HCT116 (cell line): ENCODE measurements at places on chromosomes 6 and 20.

- no peaks in the 10 kb centered on the region for H3K27me3 ChIP-seq
- no peak overlapping the region for H3K4me3 ChIP-seq
- no peak overlapping the region for H3K27ac ChIP-seq
Observed at GRCh38 chr6:136463743-136464142, 86.5 kb downstream of the MAP7 start.

GRCh38 chr20:36836591-36837269, 39.2 kb upstream of the TLDC2 start:
- H3K4me3 ChIP-seq, result peak overlapping the region; percentile 44
- DNase-seq, result peak; percentile 68
- H3K27me3 ChIP-seq, result no peaks in the 10 kb centered on the region
- H3K27ac ChIP-seq, result peak overlapping the region; percentile 85
- H3K36me3 ChIP-seq, result no peaks in the 10 kb centered on the region
- peaks cover 39% of the 10 kb centered on the region for H3K4me1 ChIP-seq

GRCh38 chr6:36662827-36663256, 15.7 kb upstream of the CDKN1A start:
- H3K4me3 ChIP-seq, result no peak overlapping the region
- no peaks in the 10 kb centered on the region for H3K27me3 ChIP-seq
- peaks cover 43% of the 10 kb centered on the region for H3K4me1 ChIP-seq
- H3K36me3 ChIP-seq, result no peaks in the 10 kb centered on the region
- no peak overlapping the region for H3K27ac ChIP-seq
- DNase-seq, result no peak

DNA sequence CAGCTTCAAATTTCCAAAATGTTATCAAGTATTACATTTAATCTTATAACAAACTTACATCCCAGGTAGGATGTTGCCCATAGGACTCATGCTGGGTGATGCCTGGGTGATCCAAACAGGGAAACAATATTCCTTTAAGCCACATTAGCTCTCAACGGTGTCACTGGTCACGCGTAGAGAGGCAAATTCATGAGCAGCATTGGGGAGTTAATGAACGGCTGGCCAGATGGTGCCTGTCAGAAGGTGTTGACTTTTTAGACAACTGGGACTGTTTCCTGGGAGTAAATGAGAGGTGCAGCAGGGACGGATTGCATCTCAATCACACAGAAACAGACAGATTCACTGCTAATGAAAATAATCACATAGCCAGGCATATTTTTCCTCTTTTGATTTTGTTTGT, 83.3 kb upstream of the ID4 start:
- H3K4me1 ChIP-seq, result peaks cover 15% of the 10 kb centered on the region; the same call in 1 of the 2 replicates
- no peaks in the 10 kb centered on the region for H3K27me3 ChIP-seq
- H3K36me3 ChIP-seq, result no peaks in the 10 kb centered on the region
- no peak overlapping the region for H3K4me3 ChIP-seq

DNA sequence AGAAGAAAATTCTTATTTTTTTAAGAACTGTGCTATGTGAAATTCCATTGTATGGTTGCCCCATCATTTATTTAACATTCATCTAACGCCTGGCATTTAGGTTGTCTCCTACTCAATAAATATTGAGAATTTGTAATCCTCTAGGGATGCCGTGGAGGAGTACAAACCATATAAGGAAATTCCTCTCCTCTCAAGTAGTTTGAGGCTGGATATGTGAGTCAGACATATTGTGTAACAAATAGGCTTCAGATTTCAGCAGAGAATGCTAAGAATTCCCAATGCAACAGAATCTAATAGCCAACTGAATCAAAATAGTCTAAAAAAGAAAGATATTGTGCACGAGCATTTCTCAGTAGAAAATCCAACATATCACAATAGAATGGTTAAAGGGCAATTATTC, 174.7 kb downstream of the OTOR start:
- no peaks in the 10 kb centered on the region for H3K4me1 ChIP-seq
- H3K27ac ChIP-seq, result no peak overlapping the region
- no peaks in the 10 kb centered on the region for H3K27me3 ChIP-seq
- DNase-seq, result no peak
- H3K4me3 ChIP-seq, result no peak overlapping the region
- H3K36me3 ChIP-seq, result no peaks in the 10 kb centered on the region

GRCh38 chr20:53706466-53707370, 113.1 kb upstream of the ZNF217 start:
- H3K27me3 ChIP-seq, result no peaks in the 10 kb centered on the region
- no peak for DNase-seq
- H3K27ac ChIP-seq, result no peak overlapping the region
- no peaks in the 10 kb centered on the region for H3K36me3 ChIP-seq

DNA sequence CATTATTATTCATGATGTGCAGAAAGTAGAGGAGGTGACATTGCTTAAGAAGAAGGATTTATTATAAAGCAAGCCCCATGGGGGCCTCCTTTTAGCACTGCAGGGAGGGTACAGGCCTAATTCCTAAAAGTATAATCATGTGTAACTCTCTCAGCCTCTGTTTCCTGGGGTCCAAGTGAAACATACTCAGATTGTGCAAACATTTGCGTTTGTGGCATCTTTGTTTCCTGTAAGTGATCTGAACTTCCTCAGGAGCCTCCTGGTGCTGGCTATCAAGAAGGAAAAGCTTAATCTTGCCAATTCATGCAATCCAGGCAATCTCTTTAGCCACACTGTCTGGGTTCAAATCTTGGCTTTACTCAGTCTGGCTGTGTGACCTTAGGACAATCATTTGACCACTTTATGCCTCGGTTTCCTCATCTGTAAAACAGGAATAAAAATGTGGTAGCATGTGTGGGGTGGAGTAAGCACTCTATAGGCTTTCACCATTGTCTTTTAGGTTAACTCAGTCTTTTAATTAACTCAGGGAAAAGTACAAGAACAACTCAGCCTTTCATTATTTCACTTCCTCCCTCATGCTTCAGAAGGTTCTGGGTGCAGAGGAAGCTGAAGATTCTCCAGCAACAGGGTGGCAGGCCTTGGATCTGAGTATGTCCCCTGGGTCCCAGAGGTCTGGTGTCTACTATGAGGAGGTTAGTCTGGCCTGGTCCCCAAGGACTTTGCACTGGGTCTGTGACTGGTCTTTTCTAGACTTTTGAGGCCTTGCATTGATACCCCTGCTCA, 831 bp upstream of the SIRPB2 start:
- H3K4me1 ChIP-seq, result peaks cover 18% of the 10 kb centered on the region
- no peak for DNase-seq
- H3K27me3 ChIP-seq, result no peaks in the 10 kb centered on the region
- no peak overlapping the region for H3K4me3 ChIP-seq
- no peaks in the 10 kb centered on the region for H3K36me3 ChIP-seq
- no peak overlapping the region for H3K27ac ChIP-seq

- DNase-seq, result no peak
- H3K27me3 ChIP-seq, result no peaks in the 10 kb centered on the region
- no peak overlapping the region for H3K27ac ChIP-seq
- no peaks in the 10 kb centered on the region for H3K36me3 ChIP-seq
Observed at GRCh38 chr6:139744891-139745290, 370.4 kb upstream of the CITED2 start.

- no peak for DNase-seq
- H3K4me1 ChIP-seq, result peaks cover 20% of the 10 kb centered on the region
- no peaks in the 10 kb centered on the region for H3K27me3 ChIP-seq
Observed at GRCh38 chr6:99521633-99522151, 6.5 kb upstream of the USP45 start.

DNA sequence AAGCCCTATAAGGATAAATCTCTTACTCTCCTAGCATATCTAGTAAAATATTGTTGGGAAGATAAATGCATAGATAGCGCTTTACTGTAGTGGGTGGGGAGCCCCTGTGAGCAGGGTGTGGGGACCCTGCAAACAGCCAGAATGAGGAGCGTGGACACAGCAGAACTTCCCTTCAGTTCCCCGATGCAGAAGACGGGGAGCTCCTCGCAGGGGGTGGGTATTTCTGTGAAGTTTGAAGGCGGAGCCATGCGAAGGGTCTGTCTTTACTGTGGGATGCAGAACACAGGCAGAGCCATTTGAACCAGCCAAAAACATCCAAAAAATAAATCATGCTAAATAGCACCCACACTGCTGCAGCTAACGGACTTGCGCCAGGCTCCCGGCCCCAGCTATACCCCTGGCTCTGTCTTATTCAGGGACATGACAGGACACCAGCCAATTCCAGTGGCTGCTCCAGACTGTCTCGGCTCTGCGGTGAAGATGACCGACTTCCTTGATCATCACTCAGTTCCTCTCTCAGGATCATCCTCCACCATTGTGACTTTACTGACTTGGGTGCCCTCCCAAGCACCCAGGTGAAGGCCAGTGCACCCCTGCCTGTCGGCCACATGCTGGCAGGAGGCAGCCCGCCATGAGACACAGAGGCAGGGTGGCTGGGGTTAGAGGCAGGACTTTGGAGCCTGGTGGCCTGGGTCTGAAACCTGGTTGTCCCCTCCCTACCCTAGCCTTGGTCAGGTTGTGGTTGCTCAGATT, 134.5 kb downstream of the SMOC2 start:
- H3K36me3 ChIP-seq, result no peaks in the 10 kb centered on the region
- no peak overlapping the region for H3K4me3 ChIP-seq
- peaks cover 4% of the 10 kb centered on the region; the same call in 1 of the 2 replicates for H3K4me1 ChIP-seq
- no peak overlapping the region for H3K27ac ChIP-seq
- no peaks in the 10 kb centered on the region for H3K27me3 ChIP-seq

- no peaks in the 10 kb centered on the region for H3K27me3 ChIP-seq
- no peak for DNase-seq
- H3K27ac ChIP-seq, result no peak overlapping the region
Observed at GRCh38 chr6:85347812-85348211, 102.1 kb upstream of the NT5E start.

DNA sequence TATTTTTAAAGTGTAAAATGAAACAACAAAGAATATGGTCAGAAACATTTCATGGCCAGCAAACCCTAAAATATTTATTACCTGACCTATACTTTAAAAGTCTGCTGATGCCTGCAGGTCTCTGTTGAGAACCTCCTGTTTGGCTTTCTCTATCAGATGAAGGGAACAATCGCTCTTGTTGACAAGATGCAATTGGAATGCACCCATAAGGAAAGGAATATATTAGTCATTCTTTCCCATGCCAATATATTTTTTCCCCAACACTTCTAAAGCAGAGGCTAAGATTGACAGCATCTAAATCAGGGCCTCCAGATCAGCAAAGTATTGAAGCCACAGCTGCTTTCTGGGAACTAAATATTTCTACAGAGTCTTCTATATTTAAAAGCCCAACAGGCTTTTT, 897.8 kb downstream of the EPHA7 start:
- no peak overlapping the region for H3K27ac ChIP-seq
- no peaks in the 10 kb centered on the region for H3K4me1 ChIP-seq
- DNase-seq, result no peak
- no peak overlapping the region for H3K4me3 ChIP-seq
- H3K27me3 ChIP-seq, result no peaks in the 10 kb centered on the region

DNA sequence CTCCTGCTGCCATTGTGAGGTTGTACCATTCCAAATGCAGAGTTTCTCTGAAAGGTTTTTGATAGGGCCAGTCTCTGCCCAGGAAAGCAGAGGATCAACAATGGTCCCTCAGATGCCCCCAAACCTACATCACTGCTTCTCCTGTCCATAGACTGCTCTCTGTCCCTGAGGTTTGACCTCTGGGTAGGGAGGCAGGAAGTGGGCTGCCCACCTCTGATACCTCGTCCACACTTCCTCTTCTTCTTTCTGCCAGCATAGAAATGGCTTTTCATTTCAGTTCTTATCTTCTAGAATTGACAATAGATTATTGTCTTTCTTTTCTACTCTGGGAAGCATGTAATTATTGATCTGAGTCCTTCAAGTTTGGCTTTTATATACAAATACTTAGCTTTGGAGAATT, 170.6 kb downstream of the TRMT11 start:
- no peak overlapping the region for H3K27ac ChIP-seq
- no peak for DNase-seq
- no peaks in the 10 kb centered on the region for H3K36me3 ChIP-seq
- no peaks in the 10 kb centered on the region for H3K27me3 ChIP-seq

DNA sequence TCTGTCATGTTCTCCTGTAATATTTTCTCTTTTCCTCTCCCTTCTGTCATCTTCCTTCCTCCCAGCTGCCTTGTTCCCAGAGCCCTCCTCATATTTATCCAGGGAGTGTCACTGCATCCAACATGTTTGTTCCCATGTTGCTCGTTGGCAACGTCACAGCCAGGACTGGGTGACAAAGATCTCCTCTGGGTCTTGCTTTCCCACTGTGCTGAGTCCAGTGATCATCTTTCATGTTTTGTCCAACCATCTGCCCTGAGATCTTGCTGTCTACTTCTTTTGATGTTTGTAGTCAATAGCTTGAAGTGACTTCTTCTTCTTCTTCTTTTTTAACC, 26.6 kb downstream of the FARS2 start:
- H3K27me3 ChIP-seq, result no peaks in the 10 kb centered on the region
- H3K4me1 ChIP-seq, result no peaks in the 10 kb centered on the region
- no peak overlapping the region for H3K27ac ChIP-seq
- DNase-seq, result no peak

DNA sequence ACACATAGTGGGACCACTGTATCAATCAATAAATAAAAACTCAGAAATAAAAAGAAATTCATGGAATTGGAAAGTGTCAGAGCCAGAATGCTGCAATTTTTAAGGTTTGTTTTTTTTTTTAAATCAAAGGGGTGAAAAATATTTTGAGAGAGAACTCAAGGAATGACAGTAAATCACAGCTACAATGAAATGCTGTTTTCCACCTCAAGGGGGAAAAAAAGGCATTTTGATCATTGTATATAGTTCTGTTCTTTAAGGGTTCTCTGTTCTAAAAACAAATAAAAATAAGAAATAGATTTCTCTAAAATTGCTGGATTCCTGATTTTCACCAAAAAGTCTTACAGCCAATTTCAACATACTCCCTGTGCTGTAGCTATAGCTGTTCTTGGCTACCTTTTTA, 24.5 kb downstream of the FAXC start:
- no peaks in the 10 kb centered on the region; the same call in 1 of the 2 replicates for H3K36me3 ChIP-seq
- H3K4me3 ChIP-seq, result no peak overlapping the region
- no peak for DNase-seq
- no peaks in the 10 kb centered on the region for H3K4me1 ChIP-seq

- no peak overlapping the region for H3K4me3 ChIP-seq
- no peak overlapping the region for H3K27ac ChIP-seq
- no peak for DNase-seq
- no peaks in the 10 kb centered on the region for H3K27me3 ChIP-seq
- H3K4me1 ChIP-seq, result no peaks in the 10 kb centered on the region
- H3K36me3 ChIP-seq, result no peaks in the 10 kb centered on the region
Observed at GRCh38 chr6:70831427-70831826, 125.4 kb downstream of the B3GAT2 start.

GRCh38 chr6:46175446-46175845, 4.7 kb upstream of the ENPP5 start:
- DNase-seq, result no peak
- peaks cover 7% of the 10 kb centered on the region for H3K4me1 ChIP-seq
- no peaks in the 10 kb centered on the region for H3K27me3 ChIP-seq

GRCh38 chr6:95804847-95805541, 210.8 kb upstream of the FUT9 start:
- H3K4me1 ChIP-seq, result no peaks in the 10 kb centered on the region
- no peak for DNase-seq
- H3K27ac ChIP-seq, result no peak overlapping the region
- no peaks in the 10 kb centered on the region for H3K36me3 ChIP-seq
- no peak overlapping the region for H3K4me3 ChIP-seq

DNA sequence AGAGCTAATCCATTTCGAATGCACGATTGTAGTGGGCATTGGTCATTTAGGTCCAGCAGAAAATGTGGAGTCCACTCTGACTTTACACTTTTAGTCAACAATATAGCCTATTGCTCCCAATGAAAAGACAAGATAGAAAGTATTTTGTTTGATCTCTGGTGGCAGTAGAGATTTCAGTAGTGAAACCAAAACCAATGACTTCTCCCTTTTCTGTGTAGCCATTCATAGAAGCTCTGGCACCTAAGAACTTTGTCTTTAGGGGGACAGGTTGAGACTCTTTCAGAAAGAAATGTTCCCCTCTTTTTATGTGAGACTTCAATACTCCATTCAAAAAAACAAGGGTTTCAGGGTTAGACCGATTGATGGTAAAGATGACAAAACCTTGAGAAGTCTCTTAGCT, 510.8 kb upstream of the POU3F2 start:
- no peak for DNase-seq
- no peak overlapping the region for H3K4me3 ChIP-seq
- no peaks in the 10 kb centered on the region for H3K36me3 ChIP-seq
- H3K4me1 ChIP-seq, result no peaks in the 10 kb centered on the region
- no peak overlapping the region for H3K27ac ChIP-seq
